ENCODE measurements at places on chromosomes 2 and 18.

GRCh38 chr2:190535586-190535985 is 1.1 kb upstream of the NEMP2 start:
- no peak for DNase-seq

- DNase-seq, result no peak
These were observed 344.1 kb upstream of the PLGLB2 start for GRCh38 chr2:87403893-87404175.

GRCh38 chr2:104784264-104784663 is 69.7 kb upstream of the POU3F3 start:
- DNase-seq, result no peak

DNA sequence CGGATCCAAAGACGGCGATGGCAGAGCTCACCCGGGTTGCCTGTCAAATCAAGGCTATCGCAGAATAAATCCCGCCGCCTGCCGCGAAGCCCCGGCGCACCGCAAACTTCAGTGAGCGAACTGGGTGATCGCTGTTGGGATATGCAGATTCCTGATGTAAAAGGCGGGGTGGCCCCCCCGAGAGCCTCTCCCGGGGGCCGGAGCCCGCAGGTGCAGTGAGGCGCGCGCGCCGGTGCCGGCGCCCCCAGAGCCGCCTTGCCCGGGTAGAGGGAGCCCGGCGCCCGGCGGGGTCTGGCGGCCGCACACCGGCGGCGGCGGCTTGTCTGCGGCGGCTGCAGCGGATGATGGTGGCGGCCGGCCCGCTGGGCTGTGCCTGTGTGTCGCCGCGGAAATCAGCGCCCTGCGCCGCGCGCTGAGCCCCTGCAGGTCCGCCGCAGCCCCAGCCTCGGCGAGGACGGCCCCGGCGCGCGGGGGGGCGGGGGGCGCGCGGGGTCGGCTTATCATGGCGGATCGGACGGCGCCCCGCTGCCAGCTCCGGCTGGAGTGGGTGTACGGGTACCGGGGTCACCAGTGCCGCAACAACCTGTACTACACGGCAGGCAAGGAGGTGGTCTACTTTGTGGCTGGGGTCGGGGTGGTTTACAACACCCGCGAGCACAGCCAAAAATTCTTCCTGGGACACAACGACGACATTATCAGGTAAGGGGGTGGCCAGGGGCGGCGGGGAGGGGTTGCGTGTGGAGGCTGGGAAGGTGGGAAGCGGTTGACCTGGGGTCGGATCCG is 1.3 kb downstream of the EML6 start:
- no peak for DNase-seq

- DNase-seq, result no peak
These were observed 269.5 kb downstream of the SOCS6 start for GRCh38 chr18:70558371-70558770.

DNA sequence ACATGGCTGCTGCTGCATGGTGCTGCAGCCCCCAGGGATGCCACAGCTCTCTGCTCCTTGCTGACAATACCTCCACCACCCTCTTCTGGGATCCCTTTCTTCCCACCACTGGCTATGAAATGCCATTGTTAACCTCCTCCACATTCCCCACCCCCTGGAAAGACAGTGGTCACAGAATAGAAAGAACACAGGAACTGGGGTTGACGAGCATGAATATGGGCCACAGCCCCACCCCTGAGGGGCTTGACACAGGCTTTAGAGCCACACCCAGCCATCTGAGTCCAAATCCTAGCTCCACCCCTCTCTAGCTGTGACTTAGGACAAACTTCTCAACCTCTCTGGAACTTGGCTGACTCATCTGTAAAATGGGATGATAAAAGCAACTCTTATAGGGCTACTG is 47.3 kb downstream of the TMEM163 start:
- no peak for DNase-seq

GRCh38 chr2:48129293-48129950 is 223.1 kb upstream of the FBXO11 start:
- no peak for DNase-seq

GRCh38 chr18:3966642-3967358 is 488.3 kb downstream of the DLGAP1 start:
- DNase-seq, result no peak

GRCh38 chr2:35963824-35964223 is 391.8 kb upstream of the CRIM1 start:
- DNase-seq, result no peak

GRCh38 chr2:172081221-172082022 is 3.9 kb upstream of the DLX1 start:
- no peak for DNase-seq

DNA sequence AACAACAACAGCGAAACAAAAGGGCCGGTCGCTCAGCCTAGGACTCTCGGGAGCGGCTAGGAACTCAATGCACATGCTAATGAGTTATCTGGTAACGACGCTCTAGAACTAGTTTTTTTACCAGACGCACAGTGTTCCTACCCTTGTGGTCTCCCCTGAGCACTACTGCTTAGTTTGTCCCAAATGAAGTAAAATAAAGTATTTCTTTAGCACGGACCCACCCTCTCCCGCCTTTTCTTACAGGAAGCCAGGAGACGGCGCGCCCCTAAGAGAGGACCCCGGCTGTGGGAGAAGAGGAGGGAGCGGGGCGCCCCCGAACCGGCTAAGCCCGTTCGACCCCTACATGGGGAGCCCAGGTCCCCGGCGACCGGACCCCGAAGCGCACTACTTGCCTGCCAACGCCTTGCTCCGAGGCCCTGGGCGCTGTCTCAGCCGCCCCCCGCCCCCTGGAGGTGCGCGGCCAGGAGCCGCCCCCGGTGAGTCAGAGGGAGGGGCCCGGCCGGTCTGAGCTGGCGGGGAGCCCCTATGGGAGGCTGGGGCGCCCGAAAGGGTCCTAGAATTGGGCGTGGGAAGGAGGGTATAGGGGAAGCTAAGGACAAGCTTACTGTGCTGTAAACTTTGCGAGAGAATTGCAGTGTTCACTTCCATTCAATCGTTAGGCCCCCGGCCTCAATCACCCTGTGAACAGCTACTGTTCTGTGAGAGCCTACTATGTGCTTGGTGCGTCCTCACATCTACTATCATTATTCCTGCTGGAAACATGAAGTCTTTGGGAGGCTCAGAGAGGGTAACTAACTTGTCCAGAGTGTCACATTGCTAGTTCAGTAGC is 3.6 kb upstream of the CAPG start:
- DNase-seq, result no peak

GRCh38 chr2:105544591-105545377 is 145.9 kb upstream of the FHL2 start:
- DNase-seq, result no peak

- DNase-seq, result no peak
These were observed 32.7 kb downstream of the ABI2 start for GRCh38 chr2:203360833-203361430.

All from activated CD4-positive, alpha-beta T cell treated with anti-CD3 and anti-CD28 coated beads for 24 hours (primary cell).